ENCODE measurements at places on chromosomes 6 and 20.

- DNase-seq = no peak
Observed at GRCh38 chr6:31701666-31702404, 1.3 kb downstream of the ABHD16A start.

- DNase-seq = peak; percentile 49
Observed at GRCh38 chr20:16806886-16807285, 58.7 kb downstream of the OTOR start.

DNA sequence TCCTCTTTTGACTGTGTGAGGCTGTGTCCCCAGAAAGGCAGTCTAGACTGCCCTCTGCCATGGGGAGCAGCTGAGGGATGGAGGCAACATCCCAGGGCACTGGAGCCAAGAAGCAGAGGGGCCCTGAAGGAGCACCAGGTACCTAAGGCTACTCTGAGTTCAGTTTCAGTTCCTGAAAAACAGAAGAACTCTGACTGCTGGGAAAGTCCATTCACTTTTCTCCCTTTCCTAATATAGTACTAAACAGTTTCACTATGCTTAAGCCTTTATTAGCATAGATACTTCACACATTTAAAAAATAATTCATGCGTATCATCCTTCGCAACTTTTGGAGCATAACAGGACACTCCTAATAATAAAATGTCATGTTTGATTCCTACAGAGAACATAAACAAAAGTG, 130.0 kb downstream of the FOXC1 start:
- DNase-seq = no peak

- DNase-seq = peak; percentile 74
Observed at GRCh38 chr6:106163446-106163965, 77.4 kb downstream of the PRDM1 start.

- DNase-seq = peak; percentile 4
Observed at GRCh38 chr6:83696674-83697073, 12.2 kb downstream of the SNAP91 start.

DNA sequence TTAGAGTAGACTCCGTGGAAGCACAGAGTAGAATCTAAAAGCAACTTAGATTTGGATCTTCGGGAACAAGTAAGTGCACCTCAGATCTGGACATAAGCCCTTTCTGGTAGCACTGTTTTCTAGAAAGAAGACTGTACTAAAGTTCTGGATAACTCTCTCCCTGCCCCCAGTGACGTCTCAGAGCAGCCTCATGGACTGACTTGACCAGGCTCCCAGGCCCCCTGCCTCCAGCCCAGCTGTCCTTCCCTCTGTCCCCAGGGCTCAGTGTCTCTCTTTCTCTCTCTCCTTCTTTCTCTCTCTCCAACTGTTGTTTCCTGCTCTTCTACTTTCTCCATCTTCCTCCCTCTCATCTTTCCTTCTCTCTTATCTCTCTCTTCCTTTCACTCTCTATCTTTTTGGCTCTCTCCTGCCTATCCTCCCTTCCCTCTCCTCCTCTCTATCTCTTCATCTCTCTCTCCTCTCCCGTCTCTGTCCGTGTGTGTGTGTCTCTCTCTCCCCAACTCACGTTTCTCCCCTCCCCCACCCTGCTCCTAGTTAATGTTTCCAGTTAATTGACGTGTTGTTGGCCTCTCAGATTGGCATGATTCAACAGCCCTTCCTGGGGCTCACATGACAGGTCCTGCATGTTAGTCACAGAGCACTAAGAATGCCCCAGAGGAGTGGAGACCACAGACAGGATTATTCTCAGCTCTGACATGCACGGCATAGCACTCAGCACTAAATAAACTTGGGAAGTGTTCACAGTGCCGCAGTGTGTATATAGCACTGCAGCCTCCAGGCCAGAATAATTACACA, 180.4 kb upstream of the FOXQ1 start:
- peak; percentile 86 for DNase-seq

DNA sequence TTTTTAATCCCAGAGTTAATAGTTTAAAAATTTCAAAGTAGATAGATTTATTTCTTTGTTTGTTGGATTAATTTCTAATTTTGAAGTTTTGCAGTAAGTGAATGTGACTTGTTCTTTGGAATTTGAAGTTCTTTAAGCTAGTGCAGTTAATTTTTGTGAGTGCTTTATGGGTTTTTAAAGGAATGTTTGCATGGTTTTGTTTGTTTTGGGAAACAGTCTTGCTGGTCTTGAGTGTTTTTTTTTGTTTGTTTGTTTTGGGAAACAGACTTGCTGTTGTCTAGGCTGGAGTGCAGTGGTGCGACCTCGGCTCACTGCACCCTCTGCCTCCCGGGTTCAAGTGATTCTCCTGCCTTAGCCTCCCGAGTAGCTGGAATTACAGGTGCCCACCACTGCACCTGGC, 9.5 kb downstream of the PANK2 start:
- no peak for DNase-seq

- DNase-seq = no peak
Observed at GRCh38 chr6:43636308-43636659, 644 bp downstream of the MAD2L1BP start.

Measured in fibroblast of upper back skin (primary cell).